ENCODE measurements at places on chromosomes 6 and 20.

- DNase-seq: peak; percentile 52
Measured at GRCh38 chr6:30483677-30484279, 5.5 kb upstream of the HLA-E start.

- DNase-seq: no peak
Measured at GRCh38 chr6:61200444-61200843, 1085.6 kb downstream of the KHDRBS2 start.

DNA sequence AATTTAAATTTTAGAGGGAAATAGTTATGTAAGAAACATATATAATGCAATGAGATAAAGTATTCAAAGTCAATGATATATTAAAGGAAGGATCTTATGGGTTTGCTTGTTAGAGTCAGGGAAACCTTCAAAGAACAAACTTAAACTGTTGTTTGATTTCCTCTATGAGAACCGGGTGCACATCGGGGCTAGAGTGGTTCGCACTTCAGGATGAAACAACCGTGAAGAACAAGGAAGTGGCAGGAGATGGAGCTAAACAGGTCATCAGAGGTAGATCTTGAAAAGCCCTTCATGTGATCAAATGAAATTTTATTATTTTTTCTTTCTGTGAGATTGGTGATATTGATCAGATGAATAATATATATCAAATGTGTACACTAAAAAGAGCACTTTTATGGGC is 951.9 kb upstream of the FLRT3 start:
- DNase-seq: no peak

GRCh38 chr6:166206510-166207283 is 39.0 kb upstream of the TBXT start:
- DNase-seq: no peak

DNA sequence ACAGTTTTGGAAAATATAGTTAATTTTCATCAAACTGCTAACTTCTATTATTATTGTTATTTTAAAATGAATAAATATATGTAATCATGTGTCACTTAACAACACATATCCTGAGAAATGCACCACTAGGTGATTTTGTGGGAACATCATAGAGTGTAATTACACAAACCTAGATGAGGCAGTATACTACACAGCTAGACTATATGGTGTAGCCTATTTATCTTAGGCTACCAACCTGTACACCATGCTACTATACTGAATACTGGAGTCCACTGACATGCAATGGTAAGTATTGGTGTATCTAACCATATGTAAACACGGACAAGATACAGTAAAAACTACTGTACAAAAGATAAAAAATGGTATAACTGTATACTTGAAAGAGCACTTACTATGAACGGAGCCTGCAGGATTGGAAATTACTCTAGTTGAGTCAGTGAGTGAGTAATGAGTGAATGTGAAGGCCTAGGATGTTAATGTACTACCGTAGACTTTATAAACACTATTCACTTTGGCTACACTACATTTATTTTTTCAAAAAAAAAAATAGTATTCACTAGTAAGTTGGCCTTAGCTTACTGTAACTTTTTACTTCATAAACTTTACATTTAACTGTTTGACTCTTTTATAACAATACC is 72.4 kb downstream of the ASCC3 start:
- no peak for DNase-seq

DNA sequence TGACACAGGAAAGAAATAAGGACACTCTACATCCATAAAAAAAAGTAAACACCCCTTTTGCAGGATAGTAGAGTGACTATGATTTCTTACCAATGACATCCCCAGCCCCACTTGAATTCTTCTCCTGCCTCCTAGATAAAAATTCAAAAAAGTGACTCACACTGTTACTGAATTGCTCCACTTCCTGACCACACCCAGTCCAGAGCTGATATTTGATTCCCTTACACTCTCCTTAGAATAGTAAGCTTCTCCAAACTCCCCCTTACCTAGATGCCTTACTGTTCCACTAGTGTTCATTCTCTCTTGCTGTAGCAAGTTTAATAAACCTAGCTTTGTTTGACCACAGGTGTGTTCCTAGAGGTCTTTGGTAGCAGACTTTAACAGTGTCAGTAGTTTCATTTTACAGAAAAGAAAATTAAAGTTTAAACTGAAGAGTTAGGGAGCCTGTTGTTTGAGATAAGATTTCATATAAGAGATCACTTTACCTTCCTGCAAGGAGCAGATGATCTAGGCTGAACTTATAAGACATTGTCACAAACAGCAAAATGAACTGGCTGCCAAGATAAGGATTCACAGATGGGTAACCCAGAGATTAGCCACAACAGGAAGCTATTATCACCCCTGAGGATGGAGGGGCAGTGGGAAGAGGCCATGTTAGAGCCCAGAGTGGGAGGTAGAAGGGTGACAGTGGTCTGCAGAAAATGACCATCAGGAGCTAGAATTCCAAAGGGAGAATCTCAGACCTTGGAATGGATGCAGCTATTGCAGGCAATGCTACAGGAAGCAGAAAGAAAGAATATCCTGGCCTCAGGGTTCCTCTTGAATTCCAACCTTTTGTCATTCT is 28.4 kb upstream of the BTN3A2 start:
- peak; percentile 82 for DNase-seq

- DNase-seq: no peak
Measured at GRCh38 chr6:167697316-167697715, 129.4 kb upstream of the AFDN start.

- no peak for DNase-seq
Measured at GRCh38 chr20:5630071-5630470, 120.1 kb upstream of the SHLD1 start.

DNA sequence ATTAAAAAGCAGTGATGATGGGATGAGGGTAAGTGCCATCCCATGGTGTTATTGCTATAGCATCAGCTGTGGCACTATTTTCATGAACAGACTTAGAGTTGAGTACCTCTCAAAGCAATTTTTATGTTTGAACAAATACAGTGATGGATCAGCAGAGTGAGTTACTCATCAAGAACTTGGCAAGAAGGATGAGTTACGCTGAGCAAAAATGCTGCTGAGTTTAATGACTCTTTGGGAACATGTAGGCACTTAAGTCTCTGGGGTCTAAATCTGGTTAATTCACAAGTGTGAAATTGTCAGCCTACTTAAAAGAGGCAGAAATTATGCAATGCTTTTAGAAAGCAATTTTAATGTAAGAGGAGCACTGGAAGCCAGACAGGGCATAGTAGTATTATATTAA is 78.5 kb upstream of the AHI1 start:
- DNase-seq: no peak

DNA sequence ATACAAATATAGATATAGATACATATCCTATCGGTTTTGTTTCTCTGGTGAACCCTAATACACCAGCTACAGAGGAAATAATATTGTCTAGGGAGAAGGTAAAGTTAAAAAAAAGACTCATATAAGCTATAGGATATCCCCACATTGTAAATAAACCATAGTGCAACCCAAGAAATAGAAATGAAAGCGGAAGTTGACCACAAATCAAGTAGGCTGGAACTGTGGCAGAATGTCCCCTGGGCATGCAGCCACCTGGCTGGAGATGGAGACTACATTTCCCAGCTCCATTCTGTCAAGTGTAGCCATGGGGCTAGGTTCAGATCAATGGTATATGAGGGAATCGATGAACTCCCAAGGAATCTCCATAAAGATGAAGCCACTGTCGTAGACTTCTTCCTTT is 70.1 kb upstream of the RPS6KA2 start:
- no peak for DNase-seq

GRCh38 chr20:47980336-47981177 is 195.3 kb upstream of the SULF2 start:
- DNase-seq: no peak

- no peak for DNase-seq
Measured at GRCh38 chr6:167567142-167568033, 242.5 kb downstream of the TTLL2 start.

GRCh38 chr6:168520233-168520632 is 79.2 kb downstream of the SMOC2 start:
- no peak for DNase-seq
